ENCODE measurements at places on chromosomes 2 and 18.

- peak; percentile 27 for DNase-seq
Measured at GRCh38 chr2:173157676-173158293, 82.1 kb downstream of the MAP3K20 start.

DNA sequence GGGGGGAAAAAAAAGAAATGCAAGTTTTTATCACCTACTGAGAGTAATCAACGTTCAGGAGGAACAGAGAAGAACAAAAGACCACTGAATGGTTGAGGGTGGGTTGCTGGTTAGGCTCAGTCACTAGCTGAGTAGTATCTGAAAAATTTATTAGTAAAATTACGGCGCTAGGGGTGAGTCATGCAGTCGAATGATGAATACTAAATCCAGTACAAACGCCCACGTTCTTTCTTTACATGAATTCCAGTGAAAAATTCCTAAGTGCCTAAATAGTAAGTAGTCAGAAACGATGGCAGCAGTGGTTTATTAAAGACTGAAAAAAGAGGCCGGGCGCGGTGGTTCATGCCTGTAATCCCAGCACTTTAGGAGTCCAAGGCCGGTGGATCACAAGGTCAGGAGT, 52.0 kb downstream of the TEKT4 start:
- DNase-seq, result no peak

DNA sequence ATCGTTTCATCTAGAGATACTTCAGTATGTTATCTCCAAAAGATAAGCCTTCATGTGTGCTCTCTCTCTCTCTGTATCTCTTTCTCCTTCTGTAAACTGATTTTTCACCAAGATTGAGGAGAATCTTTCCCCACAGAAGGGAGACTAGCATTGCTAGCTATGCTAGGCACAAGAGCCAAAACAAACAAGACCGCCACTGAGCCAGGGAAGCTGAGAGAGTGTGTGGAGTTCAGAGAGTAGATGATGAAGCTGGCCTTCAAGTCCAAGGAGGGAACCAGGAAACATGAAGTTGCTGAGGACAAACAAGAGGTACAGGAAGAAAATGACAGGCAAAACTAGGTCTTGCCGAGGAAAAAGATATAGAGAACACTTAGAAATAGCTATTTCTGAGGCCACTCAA, 23.4 kb downstream of the DAPL1 start:
- DNase-seq, result no peak

DNA sequence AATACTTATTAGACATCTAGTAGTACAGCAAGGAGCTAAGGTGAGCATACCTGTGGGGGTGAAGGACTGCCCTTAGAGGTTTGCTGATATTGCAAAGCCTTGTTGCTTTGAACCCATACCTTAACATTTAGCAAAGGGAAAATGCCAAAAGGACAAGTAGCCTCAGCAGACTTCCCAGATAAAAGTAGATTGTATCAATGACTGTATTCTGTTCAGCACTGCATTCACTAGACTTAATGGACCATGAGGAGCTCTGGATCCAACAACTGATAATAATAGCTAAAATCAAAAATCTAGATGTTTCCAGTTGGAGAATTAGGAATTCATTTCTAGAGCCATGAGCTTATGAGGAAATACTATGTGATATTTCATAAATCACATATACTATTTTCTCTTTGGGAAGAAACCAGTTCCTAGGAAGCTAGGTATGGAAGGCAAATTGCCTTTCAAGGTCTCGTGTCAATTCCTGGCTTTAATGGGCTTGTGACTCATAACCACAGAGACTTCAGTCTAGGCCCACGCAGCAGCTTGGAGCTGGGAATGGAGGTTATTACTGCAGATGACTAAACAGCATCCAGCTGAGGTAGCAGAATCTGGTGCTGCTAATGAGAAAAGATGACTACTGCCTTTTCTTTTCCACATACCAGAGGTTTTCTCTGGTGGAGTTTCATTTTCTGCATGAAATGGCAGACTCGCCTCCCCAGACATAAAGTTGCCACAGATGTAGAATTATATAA, 191.2 kb upstream of the NABP1 start:
- DNase-seq, result peak; percentile 72

DNA sequence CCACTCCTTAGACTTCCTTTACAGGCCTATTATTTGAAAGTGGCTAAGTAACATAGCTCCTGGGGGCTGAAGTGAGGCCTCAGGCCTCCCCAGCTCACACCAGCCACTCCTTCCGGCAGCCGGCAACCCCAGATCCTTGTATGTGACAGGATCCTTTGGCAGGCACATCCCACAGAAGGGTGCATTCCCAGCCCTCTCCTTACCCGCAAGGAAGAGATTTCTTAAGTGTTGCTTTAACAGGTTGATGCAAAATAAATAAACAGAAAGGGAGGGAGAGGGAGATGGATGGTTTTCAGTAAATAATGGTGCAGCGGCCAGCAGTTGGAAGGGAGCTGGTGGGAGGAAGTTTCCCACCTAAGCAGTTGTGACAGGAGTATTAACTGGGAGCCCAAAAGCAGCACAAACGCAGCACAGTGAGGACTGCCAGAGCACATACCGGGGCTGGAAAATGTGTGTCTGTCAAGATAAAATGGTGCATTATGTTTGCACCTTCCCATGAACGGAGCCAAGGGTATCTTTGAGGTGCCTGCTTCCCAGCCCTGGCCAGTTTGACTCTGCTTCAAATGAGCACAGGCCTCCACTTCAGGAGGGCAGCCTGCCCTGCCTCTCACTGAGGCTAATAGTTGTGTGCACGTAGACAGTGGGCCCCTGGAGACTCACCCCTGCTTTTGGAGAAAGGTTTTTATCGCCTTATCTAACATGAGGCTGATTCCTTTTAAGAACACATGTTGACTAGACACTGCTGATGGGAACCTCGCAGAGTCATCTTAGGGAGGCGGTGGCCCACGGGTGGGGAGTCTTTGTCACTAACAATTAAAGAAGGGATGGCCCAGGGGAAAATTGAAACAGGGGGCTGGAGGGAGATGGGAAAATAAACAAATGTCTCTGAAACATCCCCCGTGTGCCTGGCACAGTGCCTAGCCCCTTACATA, 32.8 kb downstream of the NRP2 start:
- no peak for DNase-seq

GRCh38 chr2:218717262-218717661, 6.6 kb downstream of the TTLL4 start:
- DNase-seq, result peak; percentile 33

- DNase-seq, result peak; percentile 95
Measured at GRCh38 chr2:108588070-108588668, 53.9 kb downstream of the LIMS1 start.

GRCh38 chr2:149394864-149395263, 64.5 kb downstream of the LYPD6 start:
- DNase-seq, result no peak

DNA sequence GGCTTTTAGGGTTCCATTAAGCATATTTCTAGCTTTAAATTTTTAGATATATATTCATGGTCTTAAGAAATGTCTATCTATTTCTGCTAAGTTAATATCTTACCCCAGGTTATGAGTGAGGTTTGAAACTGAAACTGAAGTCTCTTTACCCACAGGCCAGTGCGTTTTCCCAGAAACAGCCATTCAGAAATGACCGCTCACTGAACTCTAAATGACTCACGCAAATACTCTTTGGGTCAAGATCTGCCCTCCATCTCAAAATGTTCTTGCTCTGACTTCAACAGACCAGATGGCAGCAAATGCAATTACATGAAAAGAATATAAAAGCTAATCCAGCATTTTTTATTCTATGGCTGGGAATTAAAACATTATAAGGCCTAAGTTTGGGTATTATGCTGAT, 315.2 kb downstream of the TDRD15 start:
- DNase-seq, result no peak

DNA sequence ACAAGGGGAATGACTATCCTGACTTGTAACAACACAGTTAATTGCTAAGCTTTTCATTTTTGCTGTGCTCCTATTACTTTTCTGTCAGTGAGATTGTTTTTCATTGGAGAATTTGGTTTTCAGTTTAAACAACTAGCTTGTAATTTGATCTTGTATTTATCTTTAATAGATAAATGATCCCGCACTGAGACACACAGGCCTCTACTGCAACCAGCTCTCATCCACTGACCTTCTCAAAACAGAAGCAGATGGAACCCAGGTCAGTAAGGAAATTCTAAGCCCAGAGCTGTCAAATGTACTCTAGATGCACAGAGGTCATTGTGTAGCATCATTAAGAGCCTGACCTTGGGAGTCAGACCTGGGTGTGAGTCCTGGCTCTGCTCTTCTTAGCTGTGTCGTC, 30.7 kb downstream of the PTRHD1 start:
- DNase-seq, result no peak

GRCh38 chr2:131058920-131059319, 34.3 kb downstream of the FAM168B start:
- DNase-seq, result no peak

- DNase-seq, result no peak
Measured at GRCh38 chr2:49798570-49798969, 644.3 kb upstream of the FSHR start.

DNA sequence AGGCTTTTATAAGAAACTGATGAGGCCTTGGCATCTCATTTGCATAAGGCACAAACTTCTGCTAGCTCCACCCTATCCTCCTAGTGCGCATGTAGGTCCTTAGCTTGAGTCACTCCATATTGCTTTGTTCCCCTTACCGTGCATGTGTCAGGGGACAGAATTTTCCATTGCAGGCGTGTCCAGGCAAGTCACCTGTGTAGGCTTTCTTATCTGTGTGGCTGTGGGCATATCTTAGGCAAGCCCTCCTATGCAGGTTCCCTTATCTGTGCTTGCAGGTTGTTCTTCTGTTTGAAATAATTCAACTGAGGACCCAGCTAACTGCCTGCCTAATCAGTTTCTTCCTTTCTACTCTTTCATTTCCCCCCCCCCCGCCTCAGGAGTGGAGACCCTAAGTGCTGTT, 63.3 kb upstream of the CDCA7 start:
- DNase-seq, result no peak
